Activated CD8-positive, alpha-beta T cell treated with anti-CD3 and anti-CD28 coated beads for 36 hours (primary cell): ENCODE measurements at places on chromosomes 6 and 20. TPM values are rescaled to one million over a fixed set of nuclear protein-coding genes. Genes with fewer than 3 reads are reported as not detected.

DNA sequence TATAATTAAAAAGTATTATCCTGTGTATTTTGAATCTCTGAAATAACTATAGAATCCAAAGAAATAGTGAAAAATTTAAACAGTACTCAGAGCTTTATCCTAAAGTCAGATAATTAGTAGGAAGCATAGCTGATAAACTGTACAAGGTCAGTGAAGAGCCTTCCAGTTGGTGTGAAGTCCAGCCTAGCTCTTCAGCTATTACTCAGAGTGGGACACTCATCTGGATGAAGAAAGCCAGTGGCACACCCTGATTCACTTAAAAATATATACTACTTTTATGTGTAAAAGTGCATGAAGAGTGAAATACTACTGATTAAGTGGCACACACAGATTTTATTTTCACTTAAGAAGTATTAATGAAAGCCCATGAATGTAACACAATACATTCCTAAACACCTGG, 3.1 kb downstream of the IFNGR1 start:
- no peaks in the 10 kb centered on the region for H3K27me3 ChIP-seq
- peak overlapping the region; percentile 32 for H3K4me3 ChIP-seq
- peaks cover 8% of the 10 kb centered on the region for H3K36me3 ChIP-seq
- H3K27ac ChIP-seq = no peak overlapping the region
- peaks cover 49% of the 10 kb centered on the region for H3K4me1 ChIP-seq

- peak overlapping the region; percentile 87 for H3K27ac ChIP-seq
- no peaks in the 10 kb centered on the region for H3K27me3 ChIP-seq
- peaks cover 36% of the 10 kb centered on the region for H3K36me3 ChIP-seq
- peaks cover 23% of the 10 kb centered on the region for H3K4me1 ChIP-seq
- H3K4me3 ChIP-seq = peak overlapping the region; percentile 98
- peak; percentile 46 for DNase-seq
Measured at GRCh38 chr6:43627008-43627825, 1.8 kb downstream of the GTPBP2 start.

- no peaks in the 10 kb centered on the region for H3K36me3 ChIP-seq
- no peak overlapping the region for H3K27ac ChIP-seq
- no peak overlapping the region for H3K4me3 ChIP-seq
- no peak for DNase-seq
- H3K27me3 ChIP-seq = no peaks in the 10 kb centered on the region
- peaks cover 7% of the 10 kb centered on the region for H3K4me1 ChIP-seq
Measured at GRCh38 chr6:128275030-128275429, 245.4 kb downstream of the PTPRK start.

GRCh38 chr6:154306696-154307095, 49.9 kb downstream of the IPCEF1 start:
- no peaks in the 10 kb centered on the region for H3K36me3 ChIP-seq
- DNase-seq = no peak
- H3K27ac ChIP-seq = no peak overlapping the region
- H3K4me3 ChIP-seq = no peak overlapping the region

The GSS gene
- 50.9 TPM for total RNA-seq
